ENCODE measurements at places on chromosomes 5 and 9. TPM values are rescaled to one million over a fixed set of nuclear protein-coding genes. Genes with fewer than 3 reads are reported as not detected.
A peak's percentile ranks its signal among the peaks of the same experiment; 100 is the strongest.

Gene TMEM171
- 13.7 TPM for polyA plus RNA-seq

Gene CD274
- 1.6 TPM for polyA plus RNA-seq

DNA sequence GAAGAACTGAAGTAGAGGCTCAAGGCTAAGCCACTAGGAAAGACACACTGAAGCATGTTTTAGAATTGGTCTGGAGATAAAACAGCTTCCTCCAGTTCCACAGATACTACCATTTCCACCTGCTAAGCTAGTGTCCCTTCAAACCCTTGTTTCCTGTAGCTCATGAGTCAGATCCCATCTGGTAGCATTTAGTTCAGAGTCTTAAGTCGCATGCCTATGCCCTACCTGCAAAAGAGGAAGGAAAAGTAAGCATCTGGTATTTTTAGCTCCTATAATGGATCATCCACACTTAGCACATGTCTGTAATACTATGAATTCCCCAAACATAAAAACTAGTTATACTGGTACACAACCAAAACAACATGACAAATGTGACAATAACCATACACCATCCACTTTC lies 92.1 kb downstream of the CDKN2A start:
- H3K4me3 ChIP-seq, result no peak overlapping the region
- H3K36me3 ChIP-seq, result no peaks in the 10 kb centered on the region
- H3K27ac ChIP-seq, result no peak overlapping the region
- no peaks in the 10 kb centered on the region for H3K4me1 ChIP-seq
- no peaks in the 10 kb centered on the region for H3K27me3 ChIP-seq
- DNase-seq, result no peak

- H3K36me3 ChIP-seq, result peaks cover 32% of the 10 kb centered on the region
- peaks cover 13% of the 10 kb centered on the region for H3K4me1 ChIP-seq
- H3K27ac ChIP-seq, result no peak overlapping the region
- H3K4me3 ChIP-seq, result no peak overlapping the region
These were observed 3.5 kb upstream of the PHYHD1 start for GRCh38 chr9:128917151-128917849.

DNA sequence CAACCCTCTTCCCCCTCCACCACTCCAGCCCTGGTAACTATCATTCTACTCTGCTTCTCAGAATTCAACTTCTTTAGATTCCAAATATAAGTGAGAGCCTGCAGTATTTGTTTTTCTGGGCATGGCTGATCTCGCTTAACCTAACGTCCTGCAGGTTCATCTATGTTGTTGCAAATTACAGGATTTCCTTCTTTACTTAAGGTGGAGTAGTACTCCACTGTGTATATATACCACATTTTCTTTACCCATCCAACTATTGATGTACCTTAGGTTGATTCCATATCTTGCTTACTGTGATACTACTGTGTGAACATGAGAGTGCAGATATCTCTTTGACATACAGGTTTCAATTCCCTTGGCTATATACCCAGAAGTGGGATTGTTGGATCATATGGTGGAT lies 106.3 kb upstream of the ZNF366 start:
- no peak overlapping the region for H3K27ac ChIP-seq
- no peaks in the 10 kb centered on the region for H3K36me3 ChIP-seq
- H3K27me3 ChIP-seq, result no peaks in the 10 kb centered on the region
- no peak for DNase-seq

Gene ATP10B
- polyA plus RNA-seq, result 35.6 TPM

- no peak overlapping the region for H3K4me3 ChIP-seq
- no peaks in the 10 kb centered on the region for H3K4me1 ChIP-seq
- no peaks in the 10 kb centered on the region for H3K27me3 ChIP-seq
- no peaks in the 10 kb centered on the region for H3K36me3 ChIP-seq
These were observed 64.4 kb upstream of the SUB1 start for GRCh38 chr5:32520972-32521371.

DNA sequence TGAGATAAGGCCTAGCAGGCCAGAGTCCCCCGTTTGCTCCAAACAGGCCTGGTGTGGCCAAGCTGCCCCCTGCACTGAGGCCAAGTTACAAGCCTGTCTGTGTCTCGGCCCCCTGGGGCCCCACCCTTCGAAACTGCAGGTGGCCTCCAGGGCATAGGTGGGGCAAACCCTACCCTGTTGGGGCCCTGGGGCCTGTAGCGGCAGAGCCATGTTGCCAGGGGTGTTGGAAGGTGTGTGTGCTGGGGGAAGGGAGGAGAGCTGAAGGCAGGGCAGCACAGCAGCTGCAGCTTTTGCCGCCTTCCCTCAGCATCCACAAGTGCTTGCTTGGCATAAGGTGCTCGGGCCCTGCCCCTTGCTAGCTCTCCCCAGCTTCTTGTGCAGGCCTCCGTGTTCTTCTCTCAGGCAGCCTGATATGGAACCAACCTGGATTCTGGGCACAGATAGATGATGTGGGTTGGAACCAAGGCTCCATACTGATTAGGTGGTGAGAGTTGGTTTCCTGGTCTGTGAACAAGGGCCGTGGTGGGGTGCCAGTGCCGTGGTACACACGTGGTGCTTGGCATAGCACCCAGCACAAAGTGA lies 12.7 kb downstream of the IRF1 start:
- H3K27me3 ChIP-seq, result no peaks in the 10 kb centered on the region
- peak; percentile 99 for DNase-seq
- no peak overlapping the region for H3K4me3 ChIP-seq
- H3K27ac ChIP-seq, result peak overlapping the region; percentile 96
- peaks cover 15% of the 10 kb centered on the region for H3K36me3 ChIP-seq

DNA sequence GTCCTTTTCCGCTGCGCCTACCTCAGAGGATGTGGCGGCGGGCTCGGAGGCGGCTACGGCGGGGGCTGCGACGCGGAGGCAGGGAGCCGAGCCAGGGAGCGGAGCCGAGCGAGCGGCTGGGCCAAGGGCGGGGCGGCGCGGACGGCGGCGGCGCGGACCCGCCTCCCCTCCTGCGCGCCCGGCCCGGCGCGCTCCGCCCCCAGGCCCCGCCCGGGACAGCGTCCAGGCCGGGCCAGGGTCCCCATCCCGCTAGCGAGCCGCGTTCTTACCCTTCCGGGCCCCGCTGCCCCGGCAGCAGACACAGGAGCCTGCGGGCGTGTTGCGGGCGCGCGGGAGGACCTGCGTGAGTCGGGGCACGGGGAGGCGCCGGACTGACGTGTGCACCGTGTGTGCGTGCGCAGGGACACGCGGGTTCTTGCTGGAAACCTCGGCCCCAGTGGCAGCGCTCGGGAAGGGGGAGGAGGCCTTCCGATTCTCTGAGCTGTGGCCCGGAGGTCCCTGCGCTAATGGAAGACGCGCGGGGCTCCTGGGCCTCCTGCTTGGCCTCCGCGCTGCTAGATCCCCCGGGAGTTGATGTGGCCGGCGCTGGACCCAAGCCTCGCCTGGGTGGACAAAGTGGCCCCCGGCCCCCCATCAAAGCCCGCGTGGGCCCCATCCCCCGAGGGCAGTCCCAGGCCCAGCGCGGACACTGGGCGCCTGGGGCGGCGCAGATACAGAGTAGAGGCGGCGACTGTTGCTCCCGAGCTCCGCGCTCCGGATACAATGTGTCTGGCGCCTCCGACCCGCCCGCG lies at the start of gene VDAC1:
TSS of gene VDAC1 (minus strand) at position 350 of the 791 bp plus-strand sequence. CDS start 11,963 bp downstream, outside the sequence.
- H3K4me3 ChIP-seq, result peak within 1 kb of the TSS; percentile 92
- no peaks in the 10 kb centered on the region for H3K27me3 ChIP-seq
- DNase-seq, result peak; percentile 93
- H3K27ac ChIP-seq, result peak within 1 kb of the TSS; percentile 99
- H3K36me3 ChIP-seq, result peaks cover 16% of the 10 kb centered on the region

Gene QRFP
- polyA plus RNA-seq, result 0.36 TPM

Gene TLE1
- polyA plus RNA-seq, result 26.7 TPM

- no peak overlapping the region for H3K27ac ChIP-seq
- H3K27me3 ChIP-seq, result no peaks in the 10 kb centered on the region
- H3K4me1 ChIP-seq, result no peaks in the 10 kb centered on the region
- H3K36me3 ChIP-seq, result peaks cover 79% of the 10 kb centered on the region
- no peak overlapping the region for H3K4me3 ChIP-seq
- DNase-seq, result no peak
These were observed 37.9 kb downstream of the STOM start for GRCh38 chr9:121331992-121332685.

Gene SV2C
- 3.0 TPM for polyA plus RNA-seq

DNA sequence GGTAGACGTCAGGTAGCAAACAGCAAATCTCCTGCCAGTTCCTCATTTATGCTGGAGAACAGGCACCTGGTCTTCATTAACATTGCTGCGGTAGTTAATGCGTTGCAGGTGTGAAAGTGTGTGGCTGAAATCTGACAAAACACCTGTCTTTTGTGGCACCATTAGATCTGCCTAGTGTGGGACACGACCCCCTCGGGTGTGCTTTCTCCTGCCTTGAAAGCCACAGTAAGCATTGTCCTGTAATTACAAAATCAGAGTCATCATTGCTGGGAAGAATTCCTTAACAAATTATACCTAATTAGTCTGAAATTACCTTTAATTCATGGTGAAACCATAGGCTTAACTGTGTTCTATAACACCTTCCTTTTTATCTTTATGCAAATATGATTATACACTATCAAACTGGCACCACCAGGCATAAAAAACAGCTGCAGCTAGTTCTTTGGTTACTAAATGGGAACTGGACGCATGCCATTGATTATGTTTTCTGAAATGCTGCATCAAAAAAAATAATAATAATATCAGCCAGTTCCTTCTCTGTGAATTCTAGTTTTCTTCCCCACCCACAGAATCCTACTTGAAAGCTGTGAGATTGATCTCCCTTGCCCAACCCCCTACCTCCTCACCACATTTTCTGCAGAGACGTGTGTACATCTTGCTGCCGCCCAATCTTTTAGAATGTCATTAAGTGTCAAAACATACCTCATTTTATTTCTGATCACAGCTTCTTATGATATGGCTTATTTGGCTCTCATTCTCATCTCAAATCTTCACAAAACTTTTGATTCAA lies 374.0 kb downstream of the NFIB start:
- H3K4me1 ChIP-seq, result no peaks in the 10 kb centered on the region
- no peak for DNase-seq
- no peaks in the 10 kb centered on the region for H3K27me3 ChIP-seq
- H3K27ac ChIP-seq, result no peak overlapping the region
- no peak overlapping the region for H3K4me3 ChIP-seq
- H3K36me3 ChIP-seq, result no peaks in the 10 kb centered on the region

Gene PCDHGC3
- 30.4 TPM for polyA plus RNA-seq

DNA sequence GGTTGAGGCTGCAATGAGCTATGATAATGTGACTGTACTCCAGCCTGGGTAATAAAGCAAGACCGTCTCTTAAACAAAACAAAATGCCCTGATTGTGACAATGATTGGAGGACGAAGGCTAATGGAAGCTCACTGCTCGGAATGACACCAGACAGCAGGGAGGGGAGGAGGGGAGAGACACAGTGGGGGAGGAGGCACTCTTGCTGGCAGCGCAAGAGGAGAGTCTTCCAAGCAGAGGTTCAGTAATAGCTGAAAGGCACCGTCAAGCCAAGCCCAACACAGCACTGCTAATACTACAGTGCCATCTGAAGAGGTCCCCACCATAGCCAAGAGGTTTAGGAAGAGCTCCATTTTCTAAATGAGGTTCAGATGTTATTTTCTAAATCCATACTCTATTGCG lies 102.3 kb downstream of the GLDC start:
- H3K36me3 ChIP-seq, result no peaks in the 10 kb centered on the region
- H3K4me1 ChIP-seq, result no peaks in the 10 kb centered on the region
- no peaks in the 10 kb centered on the region for H3K27me3 ChIP-seq
- DNase-seq, result no peak
- no peak overlapping the region for H3K27ac ChIP-seq

- H3K4me1 ChIP-seq, result no peaks in the 10 kb centered on the region
- no peak overlapping the region for H3K4me3 ChIP-seq
- no peak overlapping the region for H3K27ac ChIP-seq
- no peaks in the 10 kb centered on the region for H3K36me3 ChIP-seq
These were observed 306.7 kb downstream of the NFIB start for GRCh38 chr9:14007190-14007769.

- no peaks in the 10 kb centered on the region for H3K36me3 ChIP-seq
- no peaks in the 10 kb centered on the region for H3K27me3 ChIP-seq
- no peak overlapping the region for H3K27ac ChIP-seq
- no peak for DNase-seq
These were observed 43.0 kb downstream of the CYFIP2 start for GRCh38 chr5:157308836-157309465.

DNA sequence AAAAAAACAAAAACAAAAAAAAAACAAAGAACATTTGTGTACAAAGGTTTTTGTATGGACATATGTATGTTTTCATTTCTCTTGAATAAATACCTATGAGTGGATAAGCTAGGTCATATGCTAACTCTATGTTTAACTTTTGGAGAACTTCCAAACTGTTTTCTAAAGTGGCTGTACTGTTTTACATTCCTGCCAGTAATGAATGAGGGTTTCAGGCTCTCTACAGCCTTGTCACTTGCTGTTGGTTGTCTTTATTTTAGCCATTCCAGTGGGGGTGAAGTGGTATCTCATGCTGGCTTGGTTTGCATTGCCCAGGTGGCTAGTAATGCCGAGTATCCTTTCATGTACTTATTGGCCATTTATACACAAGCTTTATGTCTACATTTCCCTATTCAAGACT lies 9.1 kb upstream of the TRIO start:
- H3K4me3 ChIP-seq, result no peak overlapping the region
- H3K27me3 ChIP-seq, result peaks cover 1% of the 10 kb centered on the region

Gene FAM81B
- polyA plus RNA-seq, result 0.39 TPM

Gene PHF2
- 24.9 TPM for polyA plus RNA-seq

Gene PTPDC1
- 7.4 TPM for polyA plus RNA-seq

DNA sequence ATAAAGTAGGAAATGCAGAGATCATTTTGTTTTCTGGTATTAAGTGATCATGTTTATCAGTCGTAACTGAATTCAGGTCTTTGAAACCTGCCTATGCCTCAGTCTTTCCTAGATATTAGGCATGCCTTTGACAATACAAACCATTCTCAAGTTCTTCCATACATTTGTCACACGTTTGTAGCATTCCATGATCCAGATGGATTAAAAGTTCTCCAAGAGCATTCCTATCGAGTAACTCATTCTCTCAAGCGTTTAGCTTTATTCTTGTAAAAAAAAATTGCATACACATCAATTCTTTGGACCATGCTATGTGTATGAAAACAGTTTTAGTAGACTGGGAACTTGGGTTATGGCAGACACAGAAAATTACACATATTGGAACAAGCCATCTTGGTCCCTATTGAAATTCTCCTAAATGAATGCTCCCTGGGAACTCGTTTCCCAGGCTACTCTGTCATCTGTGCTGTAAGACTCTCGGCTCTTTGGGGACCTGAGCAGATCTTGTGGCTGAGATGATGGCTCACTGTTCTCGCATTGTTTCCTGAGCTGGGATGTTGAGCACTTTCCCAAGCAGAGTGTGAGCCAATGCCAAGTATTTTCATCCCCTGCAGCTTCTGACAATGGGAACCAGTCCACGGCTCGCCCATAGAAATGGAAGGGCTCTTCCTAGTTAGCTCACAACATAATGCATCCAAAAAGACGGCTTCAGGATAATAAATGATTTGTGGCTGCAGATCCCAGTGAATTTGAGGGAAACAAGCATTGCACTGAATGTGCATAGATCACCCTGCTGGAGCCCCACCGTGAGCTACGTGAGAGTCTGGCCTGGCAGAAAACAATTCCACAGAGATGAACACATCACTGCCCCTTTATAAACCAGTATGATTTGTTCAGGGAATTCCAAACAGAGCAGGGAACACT lies 230.2 kb downstream of the IRX1 start:
- no peaks in the 10 kb centered on the region for H3K27me3 ChIP-seq
- peak; percentile 5 for DNase-seq
- no peak overlapping the region for H3K27ac ChIP-seq
- no peaks in the 10 kb centered on the region for H3K36me3 ChIP-seq

Data from large intestine (tissue), 12 donors.